ENCODE measurements at places on chromosomes 1 and 21.

DNA sequence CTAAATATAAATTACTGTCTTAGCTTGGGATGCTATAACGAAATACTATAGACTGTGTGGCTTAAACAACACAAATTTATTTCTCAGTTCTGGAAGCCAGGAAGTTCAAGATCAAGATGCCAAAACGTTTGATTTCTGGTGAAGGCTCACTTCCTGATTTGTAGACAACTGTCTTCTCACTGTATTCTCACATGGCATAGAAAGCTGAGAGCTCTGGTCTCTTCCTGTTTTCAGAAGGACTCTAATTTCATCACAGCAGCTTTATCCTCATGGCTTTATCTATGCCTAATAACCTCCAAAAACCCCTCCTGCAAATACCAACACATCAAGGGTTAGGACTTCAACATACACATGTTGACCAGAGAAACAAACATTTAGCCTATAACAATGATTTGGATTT is 1795.5 kb downstream of the MRPL39 start:
- no peak for DNase-seq

DNA sequence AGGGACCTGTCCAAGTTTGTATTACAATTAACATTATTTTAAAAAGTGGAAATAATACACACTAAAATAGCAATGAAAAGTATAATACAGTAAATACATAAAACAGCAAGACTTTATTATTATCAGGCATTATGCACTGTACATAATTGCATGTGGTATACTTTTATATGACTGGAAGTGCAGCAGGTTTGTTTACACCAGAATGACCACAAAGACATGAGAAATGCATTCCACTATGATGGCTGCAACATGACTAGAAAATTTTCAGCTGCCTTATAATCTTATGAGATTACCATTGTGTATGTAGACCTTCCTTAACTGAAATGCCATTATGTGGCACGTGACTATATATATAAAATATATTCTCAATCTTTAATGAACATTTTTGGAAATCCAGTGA is 1699.6 kb downstream of the KCNT2 start:
- DNase-seq, result no peak

DNA sequence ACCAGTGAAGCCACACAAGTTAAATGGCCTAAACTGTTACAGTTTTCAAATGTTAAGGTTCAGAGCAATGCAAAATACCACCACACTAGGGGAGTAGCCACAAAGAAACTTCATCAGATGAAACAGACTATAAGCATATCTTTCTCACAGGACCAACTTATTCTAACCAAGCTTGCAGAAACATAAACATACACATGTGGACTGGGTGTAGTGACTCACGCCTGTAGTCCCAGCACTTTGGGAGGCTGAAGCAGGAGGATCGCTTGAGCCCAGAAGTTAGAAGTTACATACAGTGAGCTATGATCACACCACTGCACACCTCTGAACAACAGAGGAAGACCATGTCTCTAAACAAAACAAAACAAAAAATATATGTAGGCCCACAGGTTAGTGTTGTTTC is 17.3 kb downstream of the WDR47 start:
- no peak for DNase-seq

- DNase-seq, result no peak
Observed at GRCh38 chr1:245107776-245108114, 47.0 kb upstream of the KIF26B start.

DNA sequence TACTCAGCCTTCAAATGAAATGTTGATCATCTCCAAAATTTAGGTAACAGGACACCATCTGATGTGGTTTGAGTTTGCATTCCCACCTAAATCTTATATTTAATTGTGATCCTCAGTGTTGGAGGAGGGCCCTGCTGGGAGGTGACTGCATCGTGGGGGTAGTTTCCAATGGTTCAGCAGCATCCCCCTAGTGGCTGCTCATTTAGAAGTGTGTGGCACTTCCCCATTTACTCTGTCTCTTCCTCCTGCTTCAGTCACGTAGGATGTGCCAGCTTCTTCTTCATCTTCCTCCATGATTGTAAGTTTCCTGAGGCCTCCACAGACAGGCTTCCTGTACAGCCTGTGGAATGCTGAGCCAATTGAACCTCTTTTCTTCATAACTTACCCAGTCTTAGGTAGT is 731.2 kb downstream of the USP25 start:
- no peak for DNase-seq

GRCh38 chr21:32035617-32036016 is 162.8 kb downstream of the HUNK start:
- DNase-seq, result no peak

DNA sequence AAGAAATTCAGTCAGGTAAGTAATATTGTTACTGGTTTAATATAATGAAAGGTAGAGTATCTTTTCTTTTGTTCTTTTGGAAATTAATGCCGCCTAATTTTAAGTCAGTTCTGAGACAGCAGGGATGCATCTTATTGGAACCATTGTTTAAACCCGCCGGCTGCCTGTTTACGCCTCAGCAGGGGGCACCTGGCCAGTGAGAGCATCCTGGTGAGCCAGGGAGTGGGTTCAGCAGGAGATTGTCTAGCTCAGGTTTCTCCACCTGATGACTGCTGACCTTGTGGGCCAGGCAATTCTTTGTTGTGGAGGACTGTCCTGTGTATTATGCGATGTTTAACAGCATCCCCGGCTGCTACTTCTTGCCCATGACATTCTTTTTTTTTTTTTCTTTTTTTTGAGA is 30.2 kb downstream of the CHAF1B start:
- no peak for DNase-seq

DNA sequence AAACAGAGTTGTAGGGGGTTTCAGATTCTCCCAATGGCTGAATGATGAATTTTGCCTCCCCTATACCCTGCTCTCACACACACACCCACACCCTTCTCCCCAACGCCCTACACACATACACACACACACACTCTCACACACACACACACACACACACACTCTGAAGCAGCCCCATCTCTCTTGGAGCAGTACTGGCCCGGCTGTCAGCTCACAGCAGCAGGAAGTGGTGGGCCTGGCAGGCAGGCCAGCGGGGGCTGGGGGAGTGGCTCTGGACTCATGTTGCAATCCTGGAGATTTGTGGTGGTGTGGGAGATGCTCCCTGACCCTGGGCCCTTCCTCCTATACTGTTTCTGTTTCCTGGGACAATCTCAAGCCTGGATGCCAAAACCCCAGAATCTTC is 2.2 kb downstream of the IKBKE start:
- peak; percentile 81 for DNase-seq

DNA sequence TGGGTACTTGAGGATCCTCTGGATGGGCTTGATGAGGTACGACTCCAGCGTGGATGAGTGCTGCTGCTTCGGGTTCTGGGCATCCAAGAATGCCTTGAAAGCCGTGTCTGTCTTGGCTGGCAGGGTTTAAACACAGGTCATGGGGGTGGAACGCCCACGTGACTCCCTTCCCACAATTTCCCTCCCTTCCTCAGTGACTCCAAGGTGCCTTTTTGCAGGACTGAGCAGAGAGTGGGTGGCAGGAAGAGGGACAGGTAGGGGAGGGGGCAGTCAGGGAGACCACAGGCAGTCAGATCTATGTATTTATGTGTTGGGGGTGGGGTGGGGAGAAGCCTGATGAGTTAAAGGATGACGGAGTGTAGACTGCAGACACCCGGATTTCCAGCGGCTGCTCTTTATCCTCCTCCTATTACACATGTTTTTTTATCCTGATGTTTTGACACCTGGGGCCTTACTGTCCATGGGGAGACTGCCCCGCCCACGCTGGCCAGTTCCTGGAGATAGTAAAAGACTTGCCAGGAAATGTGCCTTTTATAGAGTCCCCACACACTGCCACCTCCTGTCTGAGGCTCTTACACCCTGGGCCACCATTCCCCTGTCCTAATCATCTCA is 103.2 kb upstream of the KRTAP19-8 start:
- DNase-seq, result no peak

DNA sequence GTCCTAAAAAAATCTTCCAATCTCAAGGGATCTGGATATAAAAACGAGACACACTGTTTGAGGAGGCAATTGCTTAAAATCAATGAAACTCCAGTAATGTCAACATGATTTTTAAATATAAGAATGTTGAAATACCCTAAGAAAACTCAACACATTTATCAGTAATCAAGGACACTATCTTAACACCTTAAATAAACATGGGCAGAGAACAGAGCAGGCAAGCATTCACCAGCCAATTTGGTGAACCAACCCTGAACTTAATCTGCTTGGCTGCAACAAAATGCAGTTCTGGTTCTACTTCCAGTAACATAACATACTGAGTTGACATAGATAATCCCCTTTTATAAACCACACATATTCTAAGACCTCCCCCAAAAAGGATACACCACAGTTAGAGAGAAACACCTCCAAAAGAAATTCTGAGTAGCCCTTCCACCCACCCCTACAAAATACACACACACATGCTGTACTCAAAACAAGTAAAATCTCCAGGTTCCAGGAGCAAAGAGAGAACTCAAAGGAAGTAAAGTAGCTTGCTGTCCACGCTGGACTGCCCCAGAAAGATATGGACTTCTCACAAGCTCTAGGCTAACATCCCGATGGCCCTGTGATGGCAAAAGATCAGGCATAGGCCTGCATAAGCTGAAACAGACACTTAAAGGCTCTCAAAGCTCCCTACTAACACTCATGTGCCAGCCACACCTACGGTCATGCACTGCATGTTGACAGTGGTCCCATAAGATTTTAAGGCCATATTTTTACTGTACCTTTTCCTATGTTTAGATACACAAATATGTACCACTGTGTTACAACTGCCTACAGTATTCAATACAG is 30.5 kb downstream of the TP53BP2 start:
- DNase-seq, result no peak

- no peak for DNase-seq
Observed at GRCh38 chr1:233904633-233905415, at the start of gene SLC35F3. Gene SLC35F3, plus strand, starts transcription at chr1:233904676.

- DNase-seq, result peak; percentile 25
Observed at GRCh38 chr1:86714159-86714558, 9.8 kb downstream of the SH3GLB1 start.

DNA sequence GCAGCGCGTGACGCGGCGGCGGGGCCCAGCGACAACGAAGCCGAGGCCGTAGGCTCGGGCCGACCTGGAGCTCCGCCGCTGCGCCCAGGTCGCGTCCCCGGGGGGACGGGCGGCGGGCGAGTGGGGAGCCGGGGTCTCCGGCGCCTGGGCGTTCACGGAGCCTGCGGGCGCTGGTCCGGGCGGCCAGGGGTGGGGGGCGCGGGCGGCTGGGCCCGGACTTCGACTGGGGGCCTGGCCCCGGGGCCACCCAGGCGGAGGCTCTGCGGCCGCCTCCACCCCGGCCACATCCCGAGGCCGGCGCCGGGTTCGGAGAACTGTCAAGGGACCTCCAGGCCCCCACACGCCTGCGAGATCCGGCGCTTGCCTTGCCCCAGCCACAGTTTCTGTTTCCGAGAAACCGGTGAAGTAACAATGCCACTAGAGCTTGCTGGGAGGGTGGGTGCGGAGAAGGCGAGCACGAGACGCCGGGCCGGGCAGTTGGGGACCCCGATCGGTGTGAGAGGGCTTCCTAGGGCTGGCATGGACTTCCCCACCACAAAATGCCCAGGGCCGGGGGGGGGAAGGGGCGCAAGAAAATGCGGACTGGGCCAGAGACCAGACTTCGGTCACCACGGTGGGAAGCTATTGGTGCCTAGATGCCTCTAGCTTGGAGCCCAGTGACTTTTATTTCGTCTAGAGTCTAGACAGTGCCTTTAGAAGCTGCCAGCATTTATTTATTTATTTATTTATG is 501 bp downstream of the FBXO6 start:
- DNase-seq, result peak; percentile 34

DNA sequence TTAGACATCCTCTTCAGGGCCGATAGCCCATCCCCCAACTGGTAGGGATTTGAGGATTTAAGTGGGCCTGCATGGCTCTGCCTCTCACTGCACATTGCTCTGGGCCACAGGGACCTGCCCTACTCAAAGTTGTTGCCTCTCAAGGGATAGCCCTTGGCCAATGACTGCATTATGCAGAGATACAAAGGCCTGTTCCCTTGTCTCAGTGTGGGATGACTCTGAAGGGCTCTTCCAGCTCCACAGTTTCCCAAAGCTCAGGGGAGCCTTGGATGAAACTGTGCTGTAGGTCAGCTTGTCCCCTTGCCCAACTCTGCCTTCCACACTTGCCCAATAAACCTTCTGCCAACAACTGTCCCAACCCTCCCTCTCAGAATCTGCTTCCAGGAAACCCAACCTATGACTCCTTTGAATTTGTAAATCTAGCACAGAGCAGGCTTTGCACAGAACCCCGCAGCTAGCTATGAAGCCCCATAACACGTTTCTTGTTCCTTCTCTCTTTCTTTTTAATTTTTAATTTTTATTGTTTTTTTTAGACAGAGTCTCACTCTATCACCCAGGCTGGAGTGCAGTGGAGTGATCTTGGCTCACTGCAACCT is 42.5 kb downstream of the SLC9C2 start:
- no peak for DNase-seq

GRCh38 chr1:12177156-12177998 is 10.6 kb downstream of the TNFRSF1B start:
- DNase-seq, result no peak

GRCh38 chr1:2046174-2046917 is 3.9 kb upstream of the PRKCZ start:
- no peak for DNase-seq

- DNase-seq, result no peak
Observed at GRCh38 chr1:160779626-160780397, 16.2 kb upstream of the LY9 start.

GRCh38 chr1:65890201-65890843 is 97.6 kb downstream of the PDE4B start:
- no peak for DNase-seq

GRCh38 chr1:71104417-71104816 is 23.6 kb upstream of the ZRANB2 start:
- DNase-seq, result no peak

DNA sequence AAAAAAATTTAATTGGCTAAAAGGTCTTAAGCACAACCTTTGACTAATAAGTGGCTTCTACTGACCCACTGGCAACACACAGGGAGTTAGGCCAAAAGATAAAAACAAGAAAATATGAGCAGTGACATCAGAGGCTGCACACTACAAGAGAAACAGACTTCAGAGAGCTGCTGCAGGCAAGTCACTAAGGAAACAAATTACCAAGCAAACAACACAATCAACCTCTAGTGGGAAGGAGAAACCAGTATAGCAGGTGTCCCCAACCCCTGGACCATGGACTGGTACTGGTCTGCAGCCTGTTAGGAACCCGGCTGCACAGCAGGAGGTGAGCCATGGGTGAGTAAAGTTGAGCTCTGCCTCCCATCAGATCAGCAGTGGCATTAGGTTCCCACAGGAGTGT is 20.8 kb upstream of the ENSA start:
- no peak for DNase-seq

GRCh38 chr1:88104236-88104635 is 579.8 kb upstream of the PKN2 start:
- peak; percentile 20 for DNase-seq
